ENCODE measurements at places on chromosomes 13 and 19.

DNA sequence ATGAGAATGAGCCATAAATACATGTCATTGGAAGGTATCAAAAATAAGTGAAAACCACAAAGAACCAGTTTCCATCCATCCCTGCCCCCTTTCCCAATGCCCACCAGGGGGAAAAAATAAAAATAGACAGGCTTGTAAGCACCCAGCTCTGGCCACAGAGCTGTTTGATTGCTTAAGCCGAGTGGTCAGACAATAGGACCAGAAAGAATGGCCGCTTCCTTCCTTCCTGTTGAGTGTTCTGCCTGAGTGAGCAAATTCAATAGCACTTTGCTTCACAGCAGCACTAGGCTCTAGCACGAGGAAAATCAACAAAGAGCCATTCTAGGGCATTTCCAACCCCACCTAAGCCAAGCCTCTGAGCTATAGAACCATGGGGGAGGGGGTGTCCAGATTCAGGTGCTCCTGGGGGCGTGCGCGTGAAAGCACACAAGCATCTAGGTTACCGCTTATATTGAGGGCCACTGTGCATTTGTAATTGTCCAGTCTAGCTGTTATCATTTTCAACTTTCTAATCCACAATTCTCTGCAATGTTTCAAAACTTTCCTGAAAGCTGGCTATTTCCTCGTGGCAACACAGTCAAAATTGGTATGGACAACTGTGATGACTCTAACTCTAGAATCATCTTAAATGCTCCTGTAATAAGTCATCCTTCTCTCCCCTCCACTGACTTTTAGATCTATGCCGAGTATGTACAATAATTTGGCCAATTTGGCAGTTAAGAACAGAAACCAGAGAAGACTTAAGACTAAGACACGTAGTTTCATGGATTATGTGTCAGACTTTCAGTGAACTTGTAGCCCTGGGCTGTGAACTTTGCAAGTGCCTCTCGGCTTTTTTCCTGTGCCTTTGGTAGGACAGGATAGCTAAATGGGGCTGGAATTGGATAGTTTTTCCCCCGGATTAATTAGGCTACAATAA is 64.3 kb downstream of the SPRY2 start:
- DNase-seq = no peak

GRCh38 chr19:34179066-34179465 is 6.8 kb downstream of the LSM14A start:
- DNase-seq = no peak

DNA sequence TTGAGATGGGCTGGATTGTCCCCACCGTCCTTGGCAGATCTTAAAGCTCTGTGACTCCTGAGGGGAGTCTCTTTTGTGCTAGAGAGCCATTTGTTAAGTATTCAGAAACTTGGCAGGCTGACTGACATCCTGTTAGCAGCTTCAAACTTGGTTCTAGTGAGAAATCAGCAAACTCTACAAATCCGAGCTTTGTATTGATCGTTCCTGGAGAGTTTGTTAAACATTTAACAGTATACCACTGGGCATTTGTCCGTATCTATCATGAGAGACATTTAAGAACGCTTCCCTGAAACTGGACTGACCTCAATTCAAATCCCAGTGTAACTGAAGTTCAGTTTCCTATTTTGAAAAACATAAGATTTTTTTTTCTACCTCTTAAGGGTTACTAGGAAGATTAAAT is 3.1 kb downstream of the ATP12A start:
- no peak for DNase-seq

DNA sequence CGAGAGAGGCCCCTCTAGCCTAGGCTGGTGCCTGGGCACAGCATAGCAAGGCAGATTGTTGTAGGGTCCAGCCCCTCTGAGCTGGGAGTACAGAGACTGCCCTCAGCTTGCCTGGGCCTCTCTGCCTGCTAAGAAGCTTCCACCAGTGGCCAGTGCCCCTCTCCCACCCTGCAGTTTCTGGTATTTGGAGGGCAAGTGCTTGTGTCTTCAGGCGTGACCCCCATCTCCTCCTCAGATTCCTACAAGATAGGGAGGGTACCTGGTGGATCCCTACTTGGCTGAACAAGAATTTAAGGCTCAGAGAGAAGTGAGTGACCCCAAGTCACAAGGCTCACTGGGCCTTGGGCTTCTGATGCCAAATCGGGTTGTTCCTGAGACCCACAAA is 152.7 kb downstream of the URI1 start:
- no peak for DNase-seq

DNA sequence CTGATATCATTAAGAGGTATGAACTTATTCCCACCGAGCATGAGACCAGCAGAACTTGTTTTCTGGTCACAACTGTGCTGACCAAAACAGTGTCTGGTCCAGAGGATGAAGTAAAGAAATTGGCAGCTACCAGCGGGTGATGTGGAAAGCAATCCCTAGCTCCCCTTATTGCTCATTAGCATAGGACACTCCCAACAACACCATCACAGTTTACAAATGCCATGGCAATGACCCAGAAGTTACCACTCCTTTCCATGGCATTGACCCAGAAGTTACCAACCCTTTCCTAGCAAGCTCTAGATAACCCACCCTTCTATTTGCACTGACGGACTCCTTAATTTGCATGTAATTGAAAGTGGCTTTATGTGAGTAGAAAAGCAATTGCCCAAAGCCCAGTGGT is 1856.1 kb downstream of the OLFM4 start:
- no peak for DNase-seq

GRCh38 chr19:11378319-11379189 is 4.1 kb downstream of the SWSAP1 start:
- no peak for DNase-seq

DNA sequence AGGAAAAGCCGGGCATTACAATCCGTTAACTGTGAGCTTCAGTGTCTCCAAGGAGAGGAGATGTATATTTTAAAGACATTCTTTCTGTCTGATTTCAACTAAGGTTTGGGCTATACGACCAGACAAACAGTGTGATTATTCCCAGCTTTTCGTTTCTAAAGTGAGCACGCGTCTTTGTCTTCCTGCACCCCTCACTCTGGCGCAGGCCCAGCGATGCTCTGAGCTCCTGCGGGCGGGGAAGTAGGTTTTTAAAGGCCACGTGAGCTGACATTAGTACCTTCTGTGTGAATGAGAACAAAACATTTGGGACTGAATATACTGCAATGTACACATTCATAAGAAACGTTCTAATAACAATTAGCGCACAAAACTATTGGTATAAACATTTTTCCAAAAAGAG is 15.3 kb upstream of the RANBP3 start:
- DNase-seq = no peak

- no peak for DNase-seq
These were observed 22.8 kb upstream of the ZBTB7A start for GRCh38 chr19:4089400-4089908.

GRCh38 chr13:75635101-75635827 is 866 bp upstream of the LMO7 start:
- DNase-seq = no peak

- DNase-seq = peak; percentile 63
These were observed 8.8 kb downstream of the SPPL2B start for GRCh38 chr19:2337329-2337707.

DNA sequence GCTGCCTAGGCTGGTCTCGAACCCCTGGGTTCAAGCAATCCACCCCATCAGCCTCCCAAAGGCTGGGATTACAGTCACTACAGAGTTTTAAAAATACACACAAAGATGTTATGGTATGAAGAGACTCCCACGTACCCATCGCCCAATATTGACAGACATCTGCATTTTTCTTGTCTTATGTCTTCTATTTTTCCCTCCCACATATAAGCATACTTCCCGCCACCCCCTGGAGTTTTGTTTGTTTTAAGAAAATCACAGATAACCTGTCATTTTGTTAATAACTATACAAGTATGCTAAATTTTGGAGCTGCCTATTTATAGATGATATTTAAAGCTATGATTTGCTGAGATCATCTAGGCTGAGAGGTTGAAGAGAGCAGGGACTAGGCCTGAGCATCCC is 6.2 kb upstream of the SMG9 start:
- DNase-seq = no peak

DNA sequence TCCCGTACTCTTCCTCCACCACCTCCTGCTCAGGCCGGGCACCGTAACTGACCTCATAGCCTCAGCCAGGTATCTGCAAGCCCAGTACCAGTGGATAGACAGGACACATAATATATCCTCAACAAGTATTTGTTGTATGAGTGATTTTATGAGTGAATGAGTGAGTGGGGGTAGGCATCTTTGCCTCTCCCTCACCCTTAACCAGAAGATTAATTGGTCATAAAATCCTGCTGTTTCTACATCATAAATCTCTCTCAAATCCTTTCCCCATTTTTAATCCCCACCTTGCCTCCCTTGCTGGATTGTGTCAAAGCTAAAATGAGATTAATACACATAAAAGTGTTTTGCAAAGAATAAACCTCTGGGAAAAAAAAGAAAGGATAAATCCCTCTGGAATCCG is 44.4 kb upstream of the HMGB1 start:
- no peak for DNase-seq

DNA sequence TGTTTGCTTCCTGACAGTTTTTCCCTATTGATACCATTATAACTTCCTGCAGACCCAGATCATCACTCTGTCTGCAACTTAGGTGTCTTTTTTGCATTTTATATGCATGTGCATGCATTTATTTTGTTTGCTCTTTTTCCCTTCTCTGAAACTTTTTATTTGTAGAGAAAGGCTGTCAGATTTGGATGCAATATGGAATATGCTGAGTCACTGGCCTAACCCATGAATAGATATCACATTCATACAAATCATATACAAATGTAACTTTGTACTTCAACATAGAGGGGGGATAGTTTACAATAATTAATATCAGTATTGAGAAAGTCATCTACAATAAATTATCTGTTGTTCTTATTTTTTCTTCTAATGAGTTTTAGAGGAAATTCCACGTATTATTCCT is 1465.0 kb downstream of the EFNB2 start:
- no peak for DNase-seq

GRCh38 chr13:94703721-94704314 is 8.5 kb downstream of the SOX21 start:
- no peak for DNase-seq

Measured in 8988T (cell line).